Kasumi-1 (cell line): ENCODE measurements at places on chromosomes 2 and 18.

DNA sequence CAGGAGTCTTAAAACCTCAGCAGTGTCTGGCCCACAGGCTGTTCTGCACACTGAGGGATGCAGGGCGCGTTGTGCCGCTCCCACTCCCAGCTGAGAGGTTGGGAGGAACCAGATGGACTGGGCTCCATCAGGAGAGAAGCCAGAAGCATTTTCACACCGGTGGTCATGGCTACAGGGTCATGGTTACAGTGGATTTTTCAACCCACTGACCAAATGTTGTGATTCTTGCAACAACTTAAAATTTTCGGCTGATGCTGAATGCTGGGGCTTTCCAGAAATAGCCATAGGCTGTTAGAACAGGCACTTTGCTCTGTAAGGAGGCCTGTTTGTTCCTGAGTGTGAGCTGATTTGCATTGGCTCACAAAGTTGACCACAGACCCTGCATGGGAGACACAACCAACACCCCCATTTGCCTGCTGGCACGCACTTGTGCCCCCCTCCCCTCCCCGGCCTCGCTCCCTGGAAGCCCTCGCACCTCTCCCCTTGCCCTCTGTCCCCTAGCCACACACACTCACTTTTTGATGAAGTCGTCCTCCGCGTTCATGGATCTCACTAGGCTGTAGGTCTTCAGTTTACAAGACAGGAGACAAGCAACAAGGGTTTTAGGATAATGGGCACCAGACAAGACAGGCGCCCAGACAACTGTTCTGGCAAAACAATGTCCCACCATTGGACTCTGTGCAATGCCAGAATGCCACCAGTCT, 3.4 kb downstream of the LPIN1 start:
- no peak for DNase-seq

- peak; percentile 77 for DNase-seq
Observed at GRCh38 chr2:43178602-43179542, 47.5 kb downstream of the ZFP36L2 start.

GRCh38 chr2:180050246-180050645, 43.1 kb upstream of the CWC22 start:
- no peak for DNase-seq

GRCh38 chr2:58339548-58340243, 98.6 kb upstream of the FANCL start:
- DNase-seq: no peak

DNA sequence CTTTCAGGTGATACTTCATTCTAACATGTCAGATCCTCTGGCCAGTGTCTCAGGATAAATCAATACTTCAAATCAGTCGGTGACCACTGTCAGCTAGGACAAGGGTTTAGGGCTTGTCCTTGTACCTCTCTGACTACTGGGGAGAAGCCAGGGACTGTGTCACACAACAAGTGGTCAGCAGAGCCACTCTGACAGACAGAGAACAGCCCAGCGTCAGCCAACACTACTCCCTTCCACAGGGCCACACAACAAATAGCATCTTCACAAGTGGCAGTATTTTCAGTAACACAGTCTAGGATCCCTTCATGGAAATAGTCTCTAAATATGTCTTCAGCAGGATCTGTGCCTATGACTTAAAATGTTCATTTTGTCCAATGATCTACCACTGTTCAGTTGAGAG, 14.2 kb downstream of the FLACC1 start:
- no peak for DNase-seq

- no peak for DNase-seq
Observed at GRCh38 chr2:238096311-238097011, 3.7 kb upstream of the ESPNL start.

- peak; percentile 28 for DNase-seq
Observed at GRCh38 chr2:102185347-102185746, 1.5 kb upstream of the IL1RL2 start.

DNA sequence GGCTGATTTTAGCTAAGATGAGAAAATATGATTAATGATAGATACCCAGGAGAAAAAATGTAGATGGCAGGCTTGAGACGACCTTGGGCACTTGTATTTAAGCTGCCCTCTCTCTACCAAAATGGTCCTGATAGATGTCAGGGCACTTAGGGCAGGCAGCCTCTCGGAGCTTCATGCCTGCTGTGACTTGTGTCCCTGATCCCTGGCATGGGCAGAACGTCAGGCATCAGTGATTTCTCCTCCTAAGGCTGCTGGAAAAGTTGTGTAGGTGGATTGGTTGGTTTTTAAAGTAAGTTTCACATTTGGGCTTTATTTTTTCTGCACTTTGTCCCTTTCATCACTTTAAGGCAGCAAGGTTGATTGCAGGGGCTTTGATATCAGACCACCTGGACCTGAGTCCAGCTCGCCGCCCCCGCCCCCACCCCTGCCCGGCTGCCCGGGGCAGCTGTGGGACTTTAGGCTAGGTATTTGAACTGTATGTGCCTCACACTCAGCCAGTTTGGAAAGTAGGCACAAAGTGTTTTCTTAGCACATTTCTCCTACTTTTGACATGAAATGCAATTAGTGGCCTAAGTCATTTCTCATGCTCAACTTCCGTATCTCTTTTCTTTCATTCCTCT, 35.0 kb upstream of the SCLY start:
- no peak for DNase-seq

- no peak for DNase-seq
Observed at GRCh38 chr2:217827430-217828201, 175.2 kb downstream of the TNS1 start.

DNA sequence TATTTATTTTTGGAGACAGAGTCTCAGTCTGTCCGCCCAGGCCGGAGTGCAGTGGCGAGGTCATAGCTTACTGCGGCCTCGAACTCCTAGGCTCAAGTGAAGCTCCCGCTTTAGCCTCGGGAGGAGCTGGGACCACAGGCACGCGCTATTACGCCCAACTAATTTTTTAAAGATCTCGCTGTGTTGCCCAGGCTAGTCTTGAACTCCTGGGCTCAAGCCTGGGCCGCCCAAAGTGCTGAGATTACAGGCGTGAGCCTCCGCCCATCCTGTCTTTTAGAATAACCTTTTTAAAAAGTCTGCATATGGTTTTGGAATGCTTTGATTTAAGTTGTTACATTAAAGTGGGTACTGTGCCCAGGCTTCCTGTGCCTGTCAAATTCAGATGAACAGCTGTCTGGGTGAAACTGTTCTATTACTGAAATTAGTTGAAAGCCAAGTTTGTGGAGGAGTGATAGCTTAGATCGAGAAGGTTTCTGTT, 944 bp downstream of the RAB3GAP1 start:
- DNase-seq: no peak

DNA sequence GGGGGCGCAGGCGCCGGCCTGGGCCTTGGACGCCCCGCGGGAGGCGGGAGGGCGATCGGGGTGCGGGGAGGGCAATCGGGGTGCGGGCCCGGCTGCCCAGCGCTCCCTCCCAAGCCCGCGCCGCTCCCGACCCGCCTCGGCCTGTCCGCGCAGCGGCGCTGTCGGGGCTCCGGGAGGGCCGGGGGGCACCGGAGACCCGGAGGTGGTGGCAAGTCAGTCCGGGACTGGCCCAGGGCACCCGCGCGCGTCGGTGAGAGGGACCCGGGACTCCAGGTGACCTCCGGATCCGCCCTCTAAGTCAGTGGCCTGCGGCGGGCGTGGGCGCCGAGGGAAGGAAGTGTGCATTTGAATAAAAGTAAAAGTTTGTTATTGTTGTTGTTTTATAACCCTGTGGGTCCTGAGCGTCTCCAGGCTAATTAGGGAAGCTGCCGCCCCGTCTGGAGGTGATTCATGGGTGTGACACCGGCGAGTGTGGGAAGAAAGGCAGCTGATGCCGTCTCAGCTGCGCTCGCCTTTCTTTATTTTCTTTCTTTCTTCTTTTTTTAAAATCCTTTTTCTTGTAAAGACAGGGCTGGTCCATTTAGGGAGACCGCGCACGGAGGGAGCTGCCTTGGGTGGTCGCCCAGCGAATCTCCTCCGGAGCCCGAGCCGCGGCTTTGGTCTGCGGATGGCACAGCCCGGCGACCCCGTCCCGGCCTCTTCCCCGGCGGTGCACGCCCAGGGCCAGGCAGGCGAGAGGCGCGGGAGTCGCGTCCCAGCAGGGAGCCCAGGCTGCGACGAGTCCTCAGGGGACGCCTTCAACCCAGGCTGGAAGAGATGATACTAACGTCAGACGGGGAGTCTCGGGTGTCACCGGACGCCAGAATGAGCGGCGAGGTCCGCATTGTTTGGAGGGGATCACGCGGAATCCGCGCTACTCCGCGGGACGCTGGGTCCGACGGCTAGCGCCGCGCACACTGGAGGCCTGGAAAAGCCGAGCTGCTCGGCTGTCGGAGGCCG, 627 bp upstream of the CRACDL start:
- DNase-seq: peak; percentile 5

- DNase-seq: no peak
Observed at GRCh38 chr2:234493796-234494195, 3.1 kb downstream of the ARL4C start.

DNA sequence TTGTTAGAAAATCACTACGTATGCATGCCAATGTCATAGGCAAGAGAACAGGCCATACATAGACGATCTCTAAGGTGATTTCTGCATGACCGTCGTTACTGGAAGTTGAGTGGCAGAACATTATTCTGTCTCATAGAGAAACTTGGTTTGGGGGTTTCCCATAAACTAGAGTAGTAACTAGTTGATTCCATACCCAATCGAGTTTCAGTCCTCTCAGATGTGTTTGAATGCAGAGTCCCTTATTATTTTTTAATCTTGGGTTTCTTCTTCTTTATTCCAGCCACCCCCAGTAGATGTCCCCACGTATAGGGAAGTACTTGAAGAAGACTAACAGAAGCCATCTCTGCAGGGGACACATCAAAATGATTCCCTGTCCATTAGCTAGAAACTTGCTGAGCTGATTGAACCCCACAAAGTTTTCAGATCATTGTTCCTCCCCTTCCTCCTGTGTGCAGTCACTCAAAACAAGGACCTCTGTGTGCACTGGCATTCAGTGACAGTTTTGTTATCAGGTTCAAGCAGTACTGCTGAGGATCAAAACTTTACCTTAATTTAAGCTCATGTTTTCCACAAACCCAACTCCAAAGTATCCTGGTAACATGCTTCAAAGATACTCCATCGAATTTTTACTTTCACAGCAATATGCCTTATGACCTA, 68.4 kb upstream of the CDCA7 start:
- DNase-seq: peak; percentile 81

DNA sequence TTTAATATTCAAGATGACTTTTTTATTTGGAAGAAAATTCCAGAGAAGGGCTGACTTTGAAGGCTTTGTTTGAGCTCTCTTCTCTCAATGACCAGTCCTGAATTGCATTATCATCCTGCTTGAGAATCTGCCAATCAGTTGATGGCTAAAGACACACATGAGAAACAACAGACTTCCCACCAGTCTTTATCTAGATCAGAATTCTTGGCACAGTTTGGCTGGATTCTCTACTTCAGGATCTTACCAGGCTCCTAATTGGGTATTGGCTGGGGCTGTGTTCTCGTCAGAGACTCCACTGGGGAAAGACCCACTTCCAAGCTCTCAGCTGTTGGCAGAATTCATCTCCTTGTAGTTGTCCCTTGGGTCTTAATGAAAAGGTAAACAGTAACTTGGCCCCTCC, 86.0 kb downstream of the WDSUB1 start:
- DNase-seq: no peak

DNA sequence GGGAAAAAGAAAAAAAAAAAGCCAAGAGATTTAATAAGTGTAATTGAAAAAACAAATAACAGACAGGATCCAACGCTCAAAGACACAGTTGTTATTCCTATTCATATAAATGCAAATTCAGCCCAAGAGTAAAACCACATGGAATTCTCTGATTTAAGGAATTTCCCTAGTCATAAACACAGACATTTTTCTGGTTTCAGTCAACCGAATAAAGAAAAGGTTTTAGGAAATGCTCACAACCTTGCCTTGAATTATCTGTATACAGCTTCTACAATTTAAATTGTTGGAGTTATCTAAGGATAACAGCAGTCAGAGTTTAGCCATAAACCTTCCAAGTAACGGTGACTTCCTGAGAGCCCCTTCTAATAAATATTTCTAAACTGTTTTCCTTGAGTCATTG, 122.7 kb downstream of the VWC2L start:
- DNase-seq: no peak

GRCh38 chr2:30239308-30239985, 8.1 kb downstream of the LBH start:
- peak; percentile 75 for DNase-seq

- no peak for DNase-seq
Observed at GRCh38 chr2:231245249-231246094, 47.0 kb downstream of the ARMC9 start.

- no peak for DNase-seq
Observed at GRCh38 chr18:6566338-6566911, 151.7 kb upstream of the L3MBTL4 start.

- no peak for DNase-seq
Observed at GRCh38 chr2:64035072-64035942, 16.1 kb upstream of the VPS54 start.

DNA sequence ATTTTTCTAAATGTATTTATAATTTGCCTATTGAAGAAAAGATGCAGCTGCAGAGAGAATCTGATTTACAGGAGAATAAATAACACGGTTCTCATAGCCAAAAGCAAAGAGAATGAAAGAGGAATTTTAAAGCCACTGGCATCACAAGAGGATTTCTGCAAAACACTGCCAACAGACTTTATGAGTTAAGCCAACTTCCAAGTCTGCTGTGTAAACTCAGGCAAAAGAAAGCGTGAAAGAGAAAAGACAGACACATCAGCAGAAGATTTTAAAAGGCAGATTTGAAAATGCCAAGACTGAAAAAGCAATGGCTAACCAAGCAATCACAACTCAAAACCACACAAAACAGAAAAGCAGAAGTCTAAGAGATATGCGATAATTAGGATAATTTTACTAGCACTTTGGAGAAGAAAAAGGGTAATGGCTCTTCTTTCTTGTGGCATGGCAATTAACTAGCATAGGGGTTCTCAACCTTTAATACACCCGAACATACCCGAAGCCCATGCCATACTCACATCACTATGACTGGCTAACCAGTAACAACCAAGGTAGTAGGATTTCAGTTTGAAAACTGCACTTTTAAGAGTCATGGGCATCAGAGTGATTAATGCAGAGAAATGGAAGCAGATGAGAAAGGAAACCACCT, 4.9 kb downstream of the DARS1 start:
- DNase-seq: peak; percentile 75

GRCh38 chr2:28637066-28638047, 114.3 kb upstream of the PPP1CB start:
- no peak for DNase-seq

GRCh38 chr2:232073026-232073425, 111.5 kb downstream of the DIS3L2 start:
- DNase-seq: no peak

- no peak for DNase-seq
Observed at GRCh38 chr2:38712871-38713270, 38.3 kb downstream of the SRSF7 start.

DNA sequence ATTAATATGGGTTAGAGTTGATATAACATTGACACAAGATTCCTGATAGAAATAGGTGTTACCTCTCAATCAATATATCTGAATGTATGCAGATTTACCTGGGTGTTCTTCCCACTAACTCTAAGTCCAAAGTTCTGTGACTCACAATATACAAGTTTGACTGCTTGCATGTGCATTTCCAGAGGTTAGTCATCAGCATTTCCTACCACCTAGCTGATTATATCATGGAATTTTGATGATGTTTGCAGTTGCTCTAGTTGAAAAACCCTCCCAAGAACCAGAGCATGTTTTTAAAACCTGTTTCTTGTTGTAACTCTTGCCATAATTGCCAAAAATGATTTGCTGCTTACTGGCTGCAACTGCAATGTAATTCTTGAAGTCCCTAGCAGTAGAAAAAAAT, 15.0 kb upstream of the DSG1 start:
- no peak for DNase-seq
